ENCODE measurements at places on chromosomes 12 and 14.

DNA sequence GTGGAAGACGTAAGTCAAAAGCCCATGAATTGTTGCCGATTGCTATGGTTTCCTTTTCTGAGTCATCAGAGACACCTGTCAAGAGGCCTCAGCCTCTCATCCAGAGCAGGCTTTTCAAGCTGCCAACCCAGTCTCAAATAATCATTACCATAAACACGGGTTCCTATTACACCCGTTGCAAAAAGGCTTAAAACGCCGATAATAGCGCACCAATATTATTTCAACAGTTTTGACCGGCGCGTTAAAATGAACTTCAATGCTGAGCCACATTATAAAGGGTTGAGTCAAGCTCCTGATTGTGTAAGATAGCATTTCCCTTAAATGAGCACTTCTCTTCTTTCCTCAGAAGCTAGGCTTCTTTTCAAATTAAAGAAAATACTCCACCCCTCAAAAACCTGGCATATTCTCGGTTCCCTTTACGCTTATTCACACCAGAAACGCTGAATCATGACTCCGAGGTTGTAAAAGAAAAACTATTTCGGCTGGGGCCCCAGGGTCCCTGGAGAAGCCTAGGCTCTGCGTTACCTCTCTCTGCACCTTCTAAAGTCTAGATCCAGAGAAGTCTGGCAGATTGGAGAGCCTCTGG lies 1.4 kb downstream of the TMTC1 start:
- no peak for DNase-seq

DNA sequence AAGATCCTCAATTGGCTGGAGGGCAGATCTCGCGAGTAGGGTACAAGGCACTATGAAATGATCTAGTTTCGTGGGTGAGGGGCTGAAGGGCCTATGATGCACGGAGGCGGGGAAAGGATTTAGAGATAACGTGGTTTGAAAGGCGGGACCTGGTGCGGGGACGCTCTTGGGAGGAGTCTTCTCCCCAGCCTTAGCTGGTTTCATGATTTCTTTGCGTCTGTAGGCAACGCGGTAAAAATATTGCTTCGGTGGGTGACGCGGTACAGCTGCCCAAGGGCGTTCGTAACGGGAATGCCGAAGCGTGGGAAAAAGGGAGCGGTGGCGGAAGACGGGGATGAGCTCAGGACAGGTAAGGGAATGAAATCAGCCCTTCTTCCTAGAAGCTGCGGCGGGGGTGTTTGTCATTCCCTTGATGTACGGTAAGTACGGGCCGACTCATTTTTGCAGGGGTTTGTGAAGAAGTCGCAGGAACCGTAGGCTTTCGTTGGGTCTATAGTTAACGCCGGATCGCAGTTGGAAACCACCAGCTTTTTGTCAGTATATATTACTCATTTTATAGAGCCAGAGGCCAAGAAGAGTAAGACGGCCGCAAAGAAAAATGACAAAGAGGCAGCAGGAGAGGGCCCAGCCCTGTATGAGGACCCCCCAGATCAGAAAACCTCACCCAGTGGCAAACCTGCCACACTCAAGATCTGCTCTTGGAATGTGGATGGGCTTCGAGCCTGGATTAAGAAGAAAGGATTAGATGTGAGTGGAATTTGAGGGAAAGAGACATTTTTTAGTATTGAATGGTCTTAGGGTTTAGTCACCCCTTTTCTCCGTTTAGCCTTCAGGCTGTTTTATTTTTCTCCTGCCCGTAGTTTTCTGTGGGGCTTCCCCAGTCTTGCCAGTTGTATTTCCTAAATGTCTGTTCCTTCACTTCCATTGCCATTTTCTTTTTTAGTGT lies 602 bp downstream of the APEX1 start:
- DNase-seq = peak; percentile 72

DNA sequence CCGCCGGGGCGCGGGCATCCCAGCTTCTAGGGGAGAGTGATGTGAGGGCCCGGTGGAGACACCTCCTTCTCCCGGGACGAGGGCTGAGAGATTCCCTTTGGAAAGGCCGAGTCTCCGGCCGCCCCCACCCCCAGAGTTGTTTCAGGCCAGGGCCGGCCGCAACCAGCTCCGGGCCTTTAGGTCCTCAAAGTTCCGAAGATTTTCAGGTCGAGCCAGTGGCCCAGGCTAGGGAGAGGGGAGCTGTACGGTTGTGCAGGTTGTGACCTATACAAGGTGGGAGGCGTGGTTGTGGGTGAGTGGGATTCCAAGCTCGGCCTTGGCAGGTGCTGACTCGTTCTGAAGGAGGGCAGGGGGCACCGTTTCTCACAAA lies 18.4 kb upstream of the ANKRD33 start:
- no peak for DNase-seq

GRCh38 chr14:67738740-67739504 lies 37.2 kb downstream of the RDH12 start:
- no peak for DNase-seq

- no peak for DNase-seq
These were observed 5.1 kb downstream of the KRT85 start for GRCh38 chr12:52362118-52362726.

GRCh38 chr12:26287671-26288381 lies 92.5 kb downstream of the SSPN start:
- DNase-seq = no peak
